ENCODE measurements at places on chromosomes 3 and 15. TPM values are rescaled to one million over a fixed set of nuclear protein-coding genes. Genes with fewer than 3 reads are reported as not detected.

GRCh38 chr3:177410730-177411129 is 213.4 kb upstream of the TBL1XR1 start:
- no peak for DNase-seq

GRCh38 chr15:60318216-60318867 is 79.4 kb downstream of the ANXA2 start:
- no peak for DNase-seq

DNA sequence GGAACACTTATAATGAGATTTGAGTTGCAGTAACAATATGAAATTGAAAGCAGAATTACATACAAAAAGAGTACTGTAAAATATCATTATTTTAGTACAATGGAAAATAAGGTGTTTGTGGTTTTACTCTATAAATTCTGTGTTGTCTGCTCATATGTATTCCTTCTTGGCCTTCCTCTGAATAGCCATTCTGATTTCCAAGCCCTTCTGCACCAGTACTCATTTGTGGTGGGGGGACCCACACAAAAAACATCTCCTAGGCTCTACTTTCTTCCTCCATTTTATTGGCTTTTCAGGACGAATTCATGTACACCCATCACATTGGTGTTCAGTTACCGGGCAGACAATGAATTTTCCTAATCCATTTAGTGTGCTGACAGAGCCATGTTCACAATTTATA is 338.2 kb downstream of the ERC2 start:
- DNase-seq = no peak

DNA sequence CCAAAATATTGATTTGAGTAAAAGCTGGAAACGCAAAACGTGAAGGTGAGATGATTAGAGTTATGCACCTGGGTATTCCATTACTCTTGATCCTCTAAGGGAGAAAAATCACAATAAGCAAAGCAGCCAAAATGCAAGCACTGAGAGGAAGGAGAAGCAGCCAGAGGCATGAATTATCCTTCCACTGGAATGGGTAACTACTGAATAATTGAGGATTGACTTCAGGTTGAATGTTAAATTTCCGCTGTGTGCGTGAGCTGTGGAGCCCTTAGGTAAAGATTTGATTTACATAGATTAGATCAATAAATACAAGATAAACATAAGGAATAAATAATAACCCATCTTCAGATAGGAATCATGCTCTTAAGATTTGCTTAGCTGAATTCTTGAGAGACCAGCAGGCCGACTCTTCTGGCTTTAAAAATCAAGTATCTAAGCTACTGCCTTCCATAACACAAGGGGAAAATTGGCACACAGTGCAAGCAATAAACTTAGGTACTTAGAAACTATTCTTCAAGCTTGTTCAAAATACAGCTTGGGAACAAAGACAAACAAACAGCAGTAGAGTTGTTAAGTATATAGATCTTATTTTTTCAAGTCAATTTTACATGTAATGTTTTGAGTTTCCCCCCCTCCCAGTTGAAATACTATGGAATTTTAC is 1459.5 kb downstream of the ZPLD1 start:
- no peak for DNase-seq

LOXL1 gene
- 3.0 TPM for polyA plus RNA-seq

GRCh38 chr3:194604837-194605236 is 28.4 kb downstream of the TMEM44 start:
- no peak for DNase-seq

GRCh38 chr15:59687836-59688235 is 1.3 kb downstream of the BNIP2 start:
- DNase-seq = no peak

DNA sequence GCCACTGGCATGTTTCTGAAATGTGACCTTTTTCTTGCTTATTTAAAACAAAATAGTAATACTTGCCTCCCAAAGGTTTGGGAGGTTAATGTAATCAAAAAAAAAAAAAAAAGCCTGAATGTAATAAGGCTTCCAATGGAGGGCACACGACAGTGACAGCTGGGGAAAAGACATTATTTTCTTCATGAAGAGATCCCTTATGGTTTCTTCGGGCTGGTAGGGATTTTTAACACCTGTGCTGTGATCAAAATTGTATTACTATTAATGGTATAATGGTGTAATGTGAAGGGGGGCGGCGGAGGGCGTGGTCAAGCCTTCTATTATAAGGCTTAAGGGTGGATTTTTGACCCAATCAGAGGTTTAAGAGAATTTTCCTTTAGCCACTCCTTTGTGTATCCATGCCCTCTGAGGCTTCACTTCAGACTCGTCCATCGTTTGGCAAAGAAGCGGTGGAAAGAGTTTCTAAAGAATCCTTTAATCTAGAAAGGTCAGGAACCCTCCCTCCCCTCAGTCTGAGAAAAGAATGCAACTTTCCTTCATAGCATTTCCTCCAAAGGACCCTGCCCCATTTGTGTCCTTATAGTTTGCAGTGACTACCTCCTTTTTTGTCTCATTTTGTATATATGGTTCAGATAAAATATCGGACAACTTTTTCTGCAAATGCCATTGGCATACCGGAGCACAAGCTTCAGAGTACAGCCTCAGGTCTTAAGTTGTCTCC is 89.5 kb upstream of the CHD2 start:
- peak; percentile 84 for DNase-seq

- no peak for DNase-seq
These were observed 204.9 kb downstream of the STAG1 start for GRCh38 chr3:136547293-136547692.

DNA sequence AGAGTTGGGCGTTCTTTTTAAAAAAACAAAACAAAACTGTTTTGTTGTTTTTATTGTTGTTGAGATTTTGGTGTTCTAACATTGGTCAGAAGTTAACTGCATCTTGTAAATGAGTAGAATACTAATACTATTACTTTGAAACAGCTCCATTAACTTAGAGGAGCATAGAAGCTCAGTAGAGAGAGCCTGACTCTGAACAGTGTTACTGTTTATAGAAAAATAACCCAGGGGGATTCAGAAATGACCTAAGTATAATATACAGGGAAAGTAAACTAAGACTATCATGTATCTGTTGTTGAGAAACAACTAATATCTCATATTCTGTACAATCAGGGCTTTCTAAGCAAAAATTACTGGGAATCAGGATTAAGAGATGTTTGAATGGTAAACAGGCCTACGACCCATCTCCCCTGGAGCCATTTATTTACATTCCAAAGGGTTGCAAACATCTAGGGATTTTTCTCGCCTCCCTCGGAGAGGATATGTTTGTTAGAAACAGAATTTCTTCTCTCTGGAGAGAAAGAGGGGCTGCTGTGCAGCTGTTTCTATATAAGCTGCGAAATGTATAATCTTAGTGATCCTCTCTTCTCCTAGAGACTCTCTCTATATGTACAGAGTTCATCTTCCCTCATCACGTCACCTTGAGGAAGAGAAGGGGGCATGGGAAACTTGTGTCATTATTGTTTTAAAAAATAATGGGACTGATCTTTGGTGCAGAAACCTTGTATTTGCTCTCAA is 827.5 kb upstream of the DPPA4 start:
- no peak for DNase-seq
